HT1080 (cell line): ENCODE measurements at places on chromosomes 7 and 10. TPM values are rescaled to one million over a fixed set of nuclear protein-coding genes. Genes with fewer than 3 reads are reported as not detected.

GRCh38 chr10:61850376-61850775, 51.1 kb upstream of the ARID5B start:
- no peak for DNase-seq

- no peak for DNase-seq
Observed at GRCh38 chr10:8061274-8062211, 7.1 kb downstream of the GATA3 start.

DNA sequence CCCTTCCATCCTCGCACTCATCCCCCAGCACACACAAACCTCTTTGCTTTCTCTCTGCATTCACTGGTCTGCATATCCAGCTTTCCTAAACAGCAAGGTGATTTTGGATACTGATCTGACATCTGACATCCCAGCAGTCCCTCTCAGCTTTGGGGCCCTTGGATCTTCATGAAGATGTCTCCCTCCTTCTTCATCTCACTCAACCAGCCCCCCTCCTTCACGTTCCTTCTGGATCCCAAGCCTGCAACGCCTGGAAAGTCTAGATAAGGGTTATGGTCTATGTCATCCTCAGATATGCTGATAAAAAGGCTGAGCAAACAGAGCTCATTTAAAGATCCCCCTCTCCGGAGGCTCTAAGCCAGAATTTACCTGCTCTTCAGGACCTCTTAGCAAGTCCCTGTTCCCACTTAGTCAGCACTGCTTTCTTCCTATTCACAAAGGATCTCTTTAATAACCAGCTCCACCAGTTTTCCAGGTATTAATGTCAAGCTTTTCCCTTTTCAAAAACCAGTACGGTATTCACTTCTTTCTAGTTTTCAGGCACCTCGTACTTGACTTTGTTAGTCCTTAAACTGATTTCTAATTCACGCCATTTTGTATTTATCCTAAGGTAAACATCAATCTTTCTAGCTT, 38.9 kb downstream of the CREB3L2 start:
- no peak for DNase-seq

- no peak for DNase-seq
Observed at GRCh38 chr10:1657479-1657878, 79.8 kb downstream of the ADARB2 start.

DNA sequence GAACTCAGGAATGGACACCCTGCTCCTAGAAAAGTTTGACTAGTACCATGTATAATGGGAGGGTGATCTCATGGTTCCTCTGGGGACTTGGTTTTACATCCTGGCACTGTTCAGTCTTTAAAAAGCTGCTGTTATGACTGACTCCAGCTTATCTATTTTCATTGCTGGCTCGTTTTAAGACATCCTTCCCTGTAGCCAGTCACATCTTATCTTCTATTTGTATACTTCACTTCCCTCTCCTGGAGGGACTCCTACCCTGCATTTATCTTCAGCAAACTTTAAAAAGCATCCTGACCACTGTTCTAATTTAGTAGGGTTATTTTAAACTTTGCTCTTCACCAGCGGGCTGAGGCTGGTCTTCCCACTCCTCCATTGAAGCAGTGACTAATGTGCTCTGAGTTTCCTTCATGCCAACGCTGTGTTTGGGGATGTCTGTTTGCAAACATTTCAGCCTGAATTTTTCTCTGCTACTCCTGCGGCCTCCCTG, 72.9 kb upstream of the ARMC3 start:
- no peak for DNase-seq

- DNase-seq = peak; percentile 48
Observed at GRCh38 chr7:106283831-106284713, 711 bp downstream of the NAMPT start.

Gene TLL2
- total RNA-seq = under 0.01 and 0.05 TPM in 2 replicates

Gene HTRA1
- 39.4 and 41.7 TPM in 2 replicates for total RNA-seq

Gene AOAH
- total RNA-seq = 0.79 and 1.4 TPM in 2 replicates
